ENCODE measurements at places on chromosomes 5 and 9.

DNA sequence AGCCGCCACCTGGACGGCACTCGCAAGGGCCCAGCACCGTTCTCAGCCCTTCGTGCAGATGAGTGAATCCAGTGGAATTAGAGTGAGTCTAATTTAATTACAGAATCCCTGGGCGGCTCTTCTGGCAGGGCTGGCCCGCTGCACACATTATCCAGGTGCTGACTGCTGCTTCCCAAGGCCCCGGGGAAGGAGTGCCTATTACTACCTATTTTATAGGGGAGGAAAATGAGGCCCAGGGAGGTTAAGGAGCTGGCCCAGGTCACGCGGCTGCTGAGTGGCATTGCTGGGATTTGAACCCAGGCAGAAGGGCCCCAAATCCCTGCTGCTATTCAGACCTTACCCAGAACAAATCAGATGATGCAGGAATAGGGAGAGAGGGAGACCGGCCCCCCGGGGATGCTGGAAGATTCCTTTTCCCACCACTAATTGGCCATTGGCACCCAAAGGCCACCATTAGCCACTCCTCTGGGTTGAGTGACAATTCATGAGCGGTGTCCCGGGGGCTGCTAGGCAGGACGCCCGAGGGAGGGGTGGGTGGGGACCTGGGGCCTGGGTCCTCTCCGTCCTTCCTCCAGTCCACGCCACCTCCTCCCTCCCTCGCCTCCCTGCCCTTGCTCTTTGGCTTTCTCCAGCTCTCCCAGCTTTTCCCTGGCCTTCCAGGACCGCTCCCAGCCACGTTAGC lies 10.3 kb upstream of the QRFP start:
- DNase-seq: no peak

- DNase-seq: no peak
Observed at GRCh38 chr9:18427691-18428090, 46.3 kb upstream of the ADAMTSL1 start.

GRCh38 chr5:136892000-136892399 lies 526.7 kb upstream of the TRPC7 start:
- DNase-seq: no peak

DNA sequence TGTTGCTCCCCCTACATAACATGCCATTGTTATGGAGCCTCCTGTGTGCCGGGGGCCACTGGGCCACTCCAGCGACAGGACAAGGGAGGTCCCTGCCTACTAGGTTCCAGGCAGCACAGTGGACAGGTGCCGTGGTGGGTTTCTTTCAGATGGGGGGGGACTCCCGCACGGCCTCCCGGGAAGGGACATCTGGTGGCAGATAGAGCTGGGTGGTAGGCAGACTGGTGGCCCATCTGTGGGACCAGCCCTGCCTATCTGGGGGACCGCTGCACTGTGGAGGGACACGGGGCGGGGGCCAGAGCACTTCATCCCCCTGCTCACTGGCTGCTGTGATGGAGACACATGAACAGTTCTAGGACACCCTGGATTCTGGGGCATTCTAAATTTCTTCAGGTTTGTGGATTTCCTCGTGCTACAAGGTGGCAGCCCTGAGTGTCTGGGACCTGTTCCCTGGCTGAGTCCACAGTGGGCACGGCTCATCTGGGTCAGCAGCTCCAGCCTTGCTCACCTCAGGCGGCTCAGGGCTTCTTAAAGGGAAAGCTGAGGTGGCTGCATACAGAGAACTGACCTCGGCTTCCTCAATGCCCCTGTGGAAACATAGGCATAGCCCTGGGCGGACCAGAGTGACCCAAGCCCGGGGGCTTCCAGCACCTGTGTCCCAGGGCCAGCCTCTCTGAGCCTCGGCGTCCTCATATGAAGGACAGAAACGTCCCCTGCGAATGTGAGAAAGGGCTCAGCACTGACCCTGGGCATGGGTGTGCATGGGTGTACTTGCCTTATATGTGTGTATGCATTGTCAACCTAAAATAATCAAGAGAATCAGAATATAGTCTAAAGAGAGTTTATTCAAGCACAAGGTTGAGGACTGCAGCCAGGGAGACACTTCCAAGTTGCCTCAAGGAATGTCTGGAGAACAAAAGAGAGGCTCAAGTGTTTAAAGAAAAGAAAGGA lies 22.5 kb downstream of the FGD3 start:
- DNase-seq: no peak

DNA sequence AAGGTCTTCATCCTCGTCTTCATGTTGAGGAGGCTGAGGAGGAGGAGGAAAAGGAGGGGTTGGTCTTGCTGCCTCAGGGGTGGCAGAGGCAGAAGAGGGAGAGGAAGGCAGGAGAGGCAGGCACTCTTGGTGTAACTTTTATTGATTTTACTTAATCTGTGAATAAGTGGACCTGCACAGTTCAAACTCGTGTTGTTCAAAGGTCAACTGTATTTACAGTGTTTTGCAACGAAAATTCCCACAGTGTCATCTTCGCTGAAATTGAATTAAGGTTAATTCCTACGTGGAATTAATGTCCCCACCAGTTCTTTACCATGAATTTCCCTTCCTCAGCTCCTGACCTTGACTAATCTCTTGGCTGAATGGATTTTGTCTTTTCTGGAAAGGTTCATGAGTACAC lies 21.2 kb upstream of the ENHO start:
- no peak for DNase-seq

- DNase-seq: no peak
Observed at GRCh38 chr5:59380350-59380951, 513.1 kb downstream of the PDE4D start.

GRCh38 chr5:11602298-11602697 lies 301.9 kb downstream of the CTNND2 start:
- no peak for DNase-seq

DNA sequence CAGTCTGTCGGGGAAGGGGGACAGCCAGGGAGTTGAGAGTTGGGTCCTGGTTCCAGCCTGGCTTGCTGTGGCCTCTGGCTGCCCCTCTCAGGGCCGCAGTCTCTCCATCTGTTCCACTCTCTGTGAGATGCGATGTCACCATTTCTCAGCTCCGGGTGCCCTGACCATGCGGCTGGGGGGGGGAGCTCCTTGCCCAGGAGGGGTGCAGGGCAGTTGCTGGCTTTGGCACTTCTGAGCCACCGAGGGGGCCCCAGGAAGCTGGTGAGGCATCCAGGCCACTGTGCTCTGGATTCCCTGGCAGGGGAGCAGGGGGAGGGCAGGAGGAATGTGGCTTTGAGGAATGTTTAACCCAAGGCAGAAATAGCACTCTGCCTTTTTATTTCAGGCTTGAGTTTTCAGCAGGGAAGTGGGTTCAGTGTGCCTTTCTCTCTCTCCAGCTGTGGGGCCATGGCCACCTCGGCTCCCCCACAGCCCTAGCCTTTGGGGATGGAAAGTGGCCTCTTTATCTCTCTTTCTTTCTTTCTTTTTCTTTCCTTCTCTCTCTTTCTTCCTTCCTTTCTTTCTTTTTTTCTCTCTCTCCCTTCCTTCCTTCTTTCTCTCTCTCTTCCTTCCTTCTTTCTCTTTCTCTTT lies 11.0 kb downstream of the NCS1 start:
- no peak for DNase-seq

Data from activated CD8-positive, alpha-beta memory T cell treated with anti-CD3 and anti-CD28 coated beads, Interleukin-2, amount 50 U/mL, for 4 hours (primary cell).